ENCODE measurements at places on chromosomes 3 and 15.

- no peak for DNase-seq
Observed at GRCh38 chr15:52221730-52222129, 30.5 kb upstream of the GNB5 start.

DNA sequence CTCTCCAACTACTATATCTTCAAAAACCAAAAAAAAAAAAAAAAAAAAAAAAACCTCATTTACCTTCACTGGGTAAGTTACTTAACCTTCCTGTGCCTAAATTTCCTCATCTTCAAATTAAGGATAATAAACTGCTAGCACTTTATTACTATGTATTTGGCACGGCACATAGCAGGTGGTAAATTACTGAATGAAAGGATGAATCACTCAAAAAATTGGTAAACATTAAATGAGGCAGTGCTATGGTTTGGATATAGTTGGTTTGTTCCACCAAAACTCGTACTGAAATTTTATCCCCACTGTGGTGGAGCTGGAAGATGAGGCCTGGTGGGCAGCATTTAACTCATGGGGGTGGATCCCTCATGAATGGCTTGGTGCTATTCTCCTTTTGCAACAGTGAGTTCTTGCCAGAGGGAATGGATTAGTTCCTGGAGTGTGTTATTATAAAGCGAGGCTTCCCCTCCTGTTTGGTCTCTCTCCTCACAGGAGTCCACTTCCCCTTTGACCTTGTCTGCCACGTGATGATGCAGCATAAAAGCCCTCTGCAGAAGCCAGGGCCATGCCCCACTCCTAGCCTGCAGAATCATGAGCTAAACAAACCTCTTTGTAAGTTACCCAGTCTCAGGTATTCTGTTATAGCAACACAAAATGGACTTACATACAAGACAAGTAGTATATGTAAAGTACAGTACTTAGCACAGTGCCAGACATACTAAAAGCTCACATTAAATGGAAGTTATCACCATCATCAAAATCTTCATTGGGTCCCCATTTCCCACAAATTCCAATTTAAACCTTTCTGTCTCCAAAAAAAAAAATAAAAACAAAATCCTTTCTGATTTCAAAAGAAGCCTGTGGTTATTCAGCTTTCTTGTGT, 20.6 kb downstream of the DCUN1D1 start:
- DNase-seq = no peak

DNA sequence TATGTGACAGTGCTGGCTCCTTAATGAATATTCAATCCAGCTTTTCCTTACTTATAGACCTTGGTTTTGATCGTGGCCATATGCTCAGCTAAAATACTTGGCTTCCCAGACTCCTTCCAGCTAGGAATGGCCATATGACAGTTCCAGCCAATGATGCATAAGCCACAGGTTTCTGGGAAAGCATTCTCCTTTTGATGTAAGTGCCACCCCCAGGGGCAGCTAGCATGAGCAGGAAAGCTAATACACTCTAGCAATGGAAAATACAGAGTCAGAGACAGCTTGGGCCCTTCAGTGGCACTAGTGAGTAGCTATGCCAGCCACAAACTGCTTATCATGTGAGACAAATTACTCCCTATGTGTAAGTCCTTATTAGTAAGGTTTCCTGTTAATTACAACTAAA, 26.7 kb downstream of the TBC1D2B start:
- DNase-seq = no peak

- no peak for DNase-seq
Observed at GRCh38 chr3:9316881-9317361, 45.9 kb upstream of the THUMPD3 start.

- DNase-seq = no peak
Observed at GRCh38 chr15:45389351-45389750, 11.0 kb upstream of the GATM start.

- no peak for DNase-seq
Observed at GRCh38 chr3:171873580-171873979, 30.4 kb downstream of the TMEM212 start.

DNA sequence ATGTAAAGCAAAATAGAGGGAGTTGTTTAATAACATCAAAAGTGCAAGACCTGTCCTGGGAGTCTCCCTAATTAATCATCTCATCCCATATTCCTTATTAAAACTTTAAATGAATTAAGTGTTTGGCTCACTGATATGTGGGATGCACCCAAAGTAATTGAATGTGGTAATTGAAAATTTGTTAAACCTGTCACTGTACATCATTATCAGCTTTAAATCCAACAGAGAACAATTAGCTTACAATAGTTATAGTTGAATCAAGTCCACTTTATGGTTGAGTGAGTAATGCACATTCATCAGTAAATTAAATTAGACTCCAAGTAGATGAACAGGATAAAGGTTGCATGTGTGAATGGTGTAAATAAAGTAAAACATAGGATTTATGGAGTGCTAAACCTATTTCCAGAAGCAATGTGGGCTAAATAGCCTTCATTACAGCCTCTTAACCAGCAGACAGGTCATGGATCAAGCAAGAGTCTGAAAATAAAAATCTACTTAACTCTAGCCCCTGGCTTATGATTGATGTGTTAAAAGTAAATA, 608.2 kb upstream of the CCDC54 start:
- DNase-seq = no peak

DNA sequence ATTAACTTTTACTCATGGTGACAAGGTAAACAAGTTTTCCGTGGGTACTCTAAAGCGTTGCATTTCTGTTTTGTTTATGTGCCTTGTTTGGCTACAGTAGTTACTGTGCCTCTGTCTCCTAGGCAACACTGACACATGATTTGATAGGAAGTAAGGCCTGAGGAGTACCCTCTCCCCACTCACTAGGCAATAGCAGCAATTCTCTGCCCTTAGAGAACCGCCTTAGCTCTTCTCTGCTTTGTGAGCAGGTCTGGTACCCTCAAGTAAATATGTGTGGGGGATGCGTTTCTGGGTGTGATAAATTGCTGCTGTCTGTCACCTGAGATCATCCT, at the start of gene IL5RA:
TSS of gene IL5RA (minus strand) at position 76 of the 332 bp plus-strand sequence. CDS start 5,390 bp downstream, outside the sequence.
- no peak for DNase-seq

- DNase-seq = no peak
Observed at GRCh38 chr3:151871639-151872468, 1.6 kb upstream of the SUCNR1 start.

DNA sequence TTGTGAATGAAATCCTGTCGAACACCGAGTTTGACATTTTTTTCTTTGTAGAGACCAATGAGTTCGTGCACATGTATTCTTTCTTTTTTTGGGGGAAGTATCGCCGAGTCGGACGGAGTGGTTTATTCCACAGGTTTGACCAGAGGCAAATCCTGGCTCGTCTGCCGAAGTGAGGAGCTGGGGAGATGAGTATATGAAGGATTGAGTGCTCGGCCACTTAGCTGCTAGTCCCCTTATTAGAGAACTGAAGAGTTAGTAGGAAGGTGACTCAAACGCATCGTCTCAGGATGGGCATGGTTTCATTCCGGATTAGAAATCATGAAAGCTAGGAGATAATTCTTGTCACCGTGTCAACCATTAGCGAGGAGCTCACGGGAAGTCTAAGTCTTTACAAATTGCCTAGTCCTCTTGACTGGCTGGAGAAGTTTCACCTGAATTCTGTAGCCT, 154.7 kb upstream of the GOLIM4 start:
- DNase-seq = no peak

DNA sequence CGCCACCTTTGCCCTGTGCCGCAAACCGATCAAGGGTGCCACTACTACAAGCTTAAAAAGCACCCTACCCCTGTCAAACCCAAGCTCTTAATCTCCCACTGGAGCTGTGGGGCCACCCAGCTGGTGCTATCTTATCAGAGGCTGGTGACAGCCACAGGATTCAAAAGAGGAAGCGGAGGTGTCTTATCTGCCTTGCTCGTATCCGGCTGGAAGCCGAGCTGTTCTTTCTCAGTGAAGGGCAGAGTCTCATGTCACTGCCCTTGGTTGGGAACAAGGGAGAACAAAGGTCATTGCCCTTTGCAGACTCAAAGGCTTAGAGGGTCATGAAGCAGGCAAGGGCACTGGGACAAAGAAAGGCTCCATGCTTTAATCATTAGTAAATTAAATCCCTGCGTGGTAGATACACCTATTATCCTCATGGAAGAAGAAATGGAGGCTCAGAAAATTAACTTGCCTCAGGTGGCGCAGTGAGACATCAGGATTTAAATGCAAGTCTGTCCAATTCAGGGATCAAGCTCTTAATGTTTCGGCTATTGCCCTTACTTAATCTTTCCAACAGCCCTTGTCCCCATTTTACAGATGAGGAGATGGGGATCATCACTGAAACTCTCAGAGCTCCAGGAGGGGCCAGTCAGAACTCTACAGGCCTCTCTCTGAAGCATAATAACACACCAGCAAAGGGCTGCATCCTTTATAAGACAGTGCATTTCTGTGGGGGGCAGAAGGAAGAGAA, 360.0 kb upstream of the PROK2 start:
- DNase-seq = no peak

GRCh38 chr3:133486658-133487057, 86.8 kb downstream of the BFSP2 start:
- DNase-seq = no peak

GRCh38 chr15:31062911-31063310, 38.6 kb downstream of the TRPM1 start:
- DNase-seq = no peak

- no peak for DNase-seq
Observed at GRCh38 chr3:160784853-160785252, 28.8 kb downstream of the PPM1L start.

GRCh38 chr15:37165395-37165794, 65.0 kb upstream of the MEIS2 start:
- no peak for DNase-seq

DNA sequence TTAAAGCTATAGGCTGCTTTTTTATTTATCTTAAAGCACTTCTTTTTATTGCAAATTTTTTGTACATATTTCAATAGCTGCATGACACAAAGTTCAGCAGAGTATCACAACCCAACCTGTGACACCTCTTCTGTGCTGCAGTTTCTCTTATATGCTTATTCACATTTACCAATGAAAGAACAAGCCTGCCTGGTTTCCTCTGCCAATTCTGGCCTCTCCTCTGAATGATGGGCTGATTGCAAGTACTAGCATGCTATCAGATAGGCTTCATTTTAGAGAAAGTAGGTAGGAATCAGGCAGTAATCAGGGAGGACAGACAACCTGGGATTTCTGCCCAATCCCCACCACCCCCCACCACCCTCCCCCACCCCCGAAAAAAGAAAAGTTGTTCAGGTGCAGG, 26.6 kb downstream of the ACKR4 start:
- no peak for DNase-seq

- DNase-seq = no peak
Observed at GRCh38 chr3:65083240-65083639, 395.4 kb upstream of the ADAMTS9 start.

DNA sequence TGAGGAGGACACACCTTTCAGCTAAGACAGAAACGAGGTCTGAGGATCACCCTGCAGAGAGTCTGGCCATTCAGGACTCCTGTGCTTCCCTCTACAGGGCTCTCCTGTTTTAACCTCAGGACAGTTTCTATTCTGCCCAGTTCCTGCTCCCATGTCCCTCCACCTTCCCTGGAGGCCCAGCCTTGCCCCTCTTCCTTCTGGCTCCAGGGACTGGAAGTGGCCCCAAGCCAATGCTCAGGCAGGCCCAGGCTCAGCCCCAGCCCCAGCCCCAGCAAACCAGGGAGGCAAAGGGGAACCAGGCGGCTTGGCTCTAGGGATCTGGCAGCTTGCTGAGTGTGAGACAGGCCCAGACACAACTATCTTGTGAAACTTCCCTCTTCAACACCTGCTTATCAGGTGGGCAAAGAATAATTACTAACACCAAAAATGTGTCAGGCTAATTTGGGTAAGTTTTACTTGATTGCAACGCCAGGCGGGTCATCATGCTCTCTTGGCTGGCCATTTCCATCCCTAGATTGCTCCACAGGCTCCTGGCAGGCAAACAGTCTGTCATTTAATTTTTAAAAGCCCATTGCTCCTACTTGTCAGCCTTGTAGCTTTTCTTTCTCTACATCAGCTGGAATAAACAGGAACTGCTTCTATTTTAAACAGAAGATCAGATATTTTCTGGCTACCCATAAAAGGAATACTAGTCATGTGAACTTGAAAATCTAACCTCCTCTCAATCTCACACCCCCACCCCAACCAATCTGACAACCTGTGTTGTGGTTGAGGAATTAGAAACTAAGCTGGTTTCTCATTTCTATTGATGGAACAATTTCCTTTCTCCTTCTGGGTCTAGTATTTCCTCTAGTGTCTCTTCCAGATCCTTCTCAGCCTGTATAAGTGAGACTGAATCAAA, 33.5 kb downstream of the UPK1B start:
- DNase-seq = no peak

DNA sequence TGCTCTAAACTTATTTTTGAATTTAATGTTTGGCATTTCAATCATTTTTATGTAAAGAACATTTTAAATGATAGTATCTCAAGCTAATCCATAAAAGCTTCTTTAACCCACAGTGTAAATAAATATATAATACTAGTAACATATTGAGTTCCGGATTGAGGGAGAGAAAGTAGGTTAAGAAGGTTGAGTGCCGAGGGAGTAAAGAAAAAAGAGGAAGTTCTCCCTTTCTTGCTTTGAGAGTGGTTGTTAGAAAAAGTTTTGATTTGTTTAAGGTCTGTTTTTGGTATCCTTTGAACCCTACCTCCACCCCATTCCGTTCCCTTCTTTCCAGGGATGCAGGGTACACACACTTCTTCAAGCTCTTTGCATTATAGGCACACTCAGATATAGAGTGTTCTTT, 130.8 kb downstream of the VPS8 start:
- DNase-seq = no peak

GRCh38 chr15:35038626-35039451, 46.3 kb downstream of the NANOGP8 start:
- no peak for DNase-seq

DNA sequence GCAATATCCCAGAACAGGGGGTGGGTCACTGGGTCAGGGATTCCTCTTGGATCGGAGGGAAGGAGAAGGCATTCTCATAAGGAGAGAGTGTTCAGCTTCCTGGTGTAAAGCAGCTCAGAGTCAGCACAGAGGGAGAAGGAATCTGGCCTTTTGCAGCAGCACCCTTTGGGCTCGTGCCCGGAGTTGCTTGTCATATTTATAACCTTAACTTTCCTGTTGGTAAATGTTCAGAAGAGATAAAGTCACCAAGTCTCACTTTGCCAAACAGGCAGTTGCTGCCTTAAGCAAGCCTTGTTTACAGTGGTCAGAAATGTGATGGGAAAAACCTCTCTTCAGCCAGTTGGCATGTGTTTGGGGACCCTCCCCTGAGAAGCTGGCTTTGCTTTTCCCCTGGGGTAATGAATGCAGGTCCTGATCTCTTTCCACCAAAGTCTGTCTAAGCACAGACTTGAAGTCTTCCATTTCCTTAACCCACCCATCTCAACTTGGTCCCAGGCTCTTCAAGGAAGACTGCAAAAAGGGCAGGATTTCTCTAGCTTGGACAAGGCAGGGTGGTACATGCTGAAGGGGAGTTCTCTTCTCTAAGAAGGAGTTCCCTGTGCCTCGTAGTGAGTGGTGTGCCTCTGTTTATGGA, 206.9 kb upstream of the BHLHE40 start:
- DNase-seq = no peak

GRCh38 chr3:61008153-61008997, 242.9 kb downstream of the FHIT start:
- DNase-seq = no peak

GRCh38 chr3:15630646-15631350, 29.3 kb downstream of the BTD start:
- DNase-seq = no peak

GRCh38 chr15:55222588-55222987, 25.8 kb upstream of the RSL24D1 start:
- no peak for DNase-seq
